ENCODE measurements at places on chromosomes 16 and 17.

DNA sequence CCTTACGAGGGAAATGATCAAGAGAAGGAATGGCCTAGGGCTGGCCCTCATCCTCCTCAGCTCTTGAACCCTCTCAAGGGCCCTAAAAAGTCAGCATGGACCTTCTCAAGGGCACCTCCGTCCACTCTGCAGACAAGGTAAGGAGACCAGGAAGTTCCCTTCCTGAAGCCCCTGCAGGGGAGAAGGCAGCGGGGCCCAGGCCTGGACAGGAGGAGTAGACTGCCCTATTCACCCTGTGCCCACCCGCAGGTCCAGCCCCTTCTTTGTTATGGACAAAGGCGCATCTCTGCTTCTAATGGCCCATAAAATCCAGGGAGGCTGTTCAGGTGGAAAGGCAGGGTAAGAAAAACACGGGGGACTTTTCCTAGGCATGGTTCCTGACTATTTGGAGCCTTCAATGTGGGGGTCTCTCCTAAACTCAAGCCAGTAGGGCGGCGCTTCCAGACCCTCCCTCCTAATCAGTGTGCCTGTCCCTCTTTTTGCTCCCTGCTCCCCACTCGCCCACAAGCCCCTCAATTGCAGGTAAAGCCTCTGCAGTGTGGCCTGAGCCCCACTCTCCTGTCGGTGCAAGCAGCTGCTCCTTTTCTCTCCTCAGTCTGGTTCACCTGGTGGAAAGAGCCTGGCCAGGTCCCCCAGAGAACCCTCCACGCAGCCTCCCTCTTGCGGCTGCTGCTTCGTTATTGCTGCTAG lies 28.2 kb downstream of the AXIN2 start:
- no peak for DNase-seq

- DNase-seq, result no peak
Observed at GRCh38 chr17:57515662-57516211, 229.4 kb downstream of the CCDC182 start.

GRCh38 chr16:31505483-31505882 lies 2.7 kb downstream of the RUSF1 start:
- DNase-seq, result no peak

DNA sequence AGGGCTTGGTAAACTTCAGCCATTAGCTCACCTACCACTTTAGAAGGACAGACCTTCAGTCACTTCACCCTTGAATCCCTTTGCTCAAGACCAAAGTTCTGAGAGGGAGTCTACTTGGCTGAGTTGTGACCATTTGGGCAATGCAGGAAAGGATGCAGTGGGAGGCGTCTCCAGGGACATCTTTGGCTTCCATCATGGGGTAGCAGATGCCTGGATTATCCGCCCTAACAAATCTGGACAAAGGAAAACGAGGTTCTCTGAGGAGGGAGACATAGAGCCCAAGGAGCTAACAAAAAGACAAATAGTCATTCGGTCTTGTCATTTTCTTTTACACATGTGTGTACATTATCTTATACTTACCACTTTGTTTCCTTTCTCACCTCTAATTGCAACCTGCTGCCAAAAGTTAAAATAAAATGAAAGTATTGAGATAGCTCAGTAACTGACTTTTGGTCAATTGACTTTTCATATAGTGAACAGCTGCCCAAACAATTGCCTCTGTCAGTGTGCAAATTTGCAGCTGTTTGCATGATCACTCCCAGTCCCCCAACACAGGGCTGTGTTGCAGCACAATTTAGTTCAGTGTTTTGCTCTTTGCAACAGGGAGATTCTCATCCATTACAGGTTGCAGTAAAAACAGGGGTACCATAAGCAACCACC lies 108.9 kb upstream of the EEF2KMT start:
- no peak for DNase-seq

DNA sequence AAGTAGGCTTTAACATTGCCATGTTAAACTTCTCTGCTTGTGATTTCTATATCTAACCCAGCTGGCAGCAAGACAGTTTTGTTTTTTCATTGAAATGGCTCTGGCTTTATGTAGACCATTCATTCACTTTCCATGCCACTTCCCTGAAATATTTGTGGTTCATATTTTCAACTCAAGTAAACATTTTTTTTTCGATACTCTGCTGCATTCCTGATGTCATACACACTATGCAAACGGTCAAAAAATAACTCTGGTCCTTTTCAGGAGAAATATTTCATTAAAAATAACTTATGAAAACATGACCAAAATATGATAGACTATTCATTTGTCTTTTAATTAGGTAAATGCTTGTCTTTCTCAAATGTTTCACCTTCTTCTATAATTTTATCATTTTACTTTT lies 116.3 kb downstream of the USP22 start:
- DNase-seq, result no peak

GRCh38 chr16:65500007-65500406 lies 378.1 kb upstream of the CDH11 start:
- no peak for DNase-seq

GRCh38 chr16:55149622-55150021 lies 174.4 kb upstream of the IRX6 start:
- no peak for DNase-seq

All from activated B cell treated with CpG ODN at 0.5 μM for 24 hours (primary cell).